Small intestine (tissue), 16 donors: ENCODE measurements at places on chromosomes 7 and 10.

DNA sequence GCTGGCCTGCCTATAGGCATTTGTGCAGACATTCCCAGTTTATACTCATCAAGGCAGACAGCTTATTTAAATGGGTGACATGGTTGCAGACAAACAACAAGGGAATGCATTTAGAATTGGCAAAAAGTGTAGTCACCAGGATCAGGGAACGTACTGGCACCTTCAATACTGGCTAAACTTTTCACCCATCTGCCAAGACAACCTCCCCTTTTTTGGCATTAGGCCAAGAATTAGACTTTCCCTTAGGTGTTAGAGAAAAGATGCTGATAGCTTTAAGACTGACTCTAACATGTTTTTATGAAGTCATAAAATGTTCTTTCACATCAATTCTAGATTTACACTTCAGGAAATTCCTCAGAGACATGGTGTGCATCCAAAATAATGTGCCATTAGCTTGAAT, 365.9 kb downstream of the PHTF2 start:
- no peak overlapping the region for H3K4me3 ChIP-seq
- no peaks in the 10 kb centered on the region for H3K36me3 ChIP-seq
- no peaks in the 10 kb centered on the region for H3K27me3 ChIP-seq
- DNase-seq, result no peak

DNA sequence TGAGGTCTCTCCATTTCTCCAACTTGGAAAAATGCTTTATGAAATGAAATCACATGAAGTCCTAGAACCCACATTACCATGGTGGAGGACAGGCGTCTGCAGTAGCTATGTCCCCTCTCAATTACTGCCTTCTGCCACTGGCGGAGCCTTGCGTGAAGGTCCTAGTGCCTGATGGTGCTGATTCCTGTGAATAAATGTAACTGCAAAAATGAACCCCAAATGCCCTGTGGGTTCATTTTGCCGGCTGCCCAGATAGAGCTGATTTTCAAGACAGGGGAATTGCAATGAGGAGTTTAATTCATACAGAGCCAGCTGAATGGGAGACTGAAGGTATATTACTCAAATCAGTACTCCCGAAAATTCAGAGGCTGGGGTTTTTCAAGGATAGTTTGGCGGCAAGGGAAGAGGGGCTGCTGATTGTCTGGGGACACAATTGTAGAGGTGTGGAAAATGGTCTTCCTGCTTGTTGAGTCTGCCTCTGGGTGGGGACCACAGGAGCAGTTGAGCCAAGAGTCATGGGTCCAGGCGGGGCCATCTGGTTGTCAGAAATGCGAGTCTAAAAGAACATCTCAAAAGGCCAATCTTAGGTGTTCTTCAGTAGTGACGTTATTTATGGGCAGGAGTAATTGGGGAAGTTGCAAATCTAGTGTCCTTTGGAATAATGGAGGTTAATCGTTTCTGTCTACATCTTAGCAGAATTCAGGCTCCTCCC, 13.5 kb downstream of the PRF1 start:
- H3K4me3 ChIP-seq, result no peak overlapping the region
- H3K4me1 ChIP-seq, result peaks cover 11% of the 10 kb centered on the region
- peak overlapping the region; percentile 54 for H3K27ac ChIP-seq
- peaks cover 2% of the 10 kb centered on the region for H3K27me3 ChIP-seq
- no peaks in the 10 kb centered on the region for H3K36me3 ChIP-seq
- no peak for DNase-seq

- H3K4me3 ChIP-seq, result no peak within 1 kb of the TSS
- no peaks in the 10 kb centered on the region for H3K4me1 ChIP-seq
- no peak for DNase-seq
- H3K27me3 ChIP-seq, result no peaks in the 10 kb centered on the region
Measured at GRCh38 chr7:53035499-53036412, at the start of gene POM121L12. Gene POM121L12, plus strand, starts transcription at chr7:53035633. Its CDS starts 39 bp downstream, at chr7:53035672.

- H3K4me3 ChIP-seq, result no peak overlapping the region
- DNase-seq, result no peak
- H3K36me3 ChIP-seq, result no peaks in the 10 kb centered on the region
- no peaks in the 10 kb centered on the region for H3K27me3 ChIP-seq
- H3K4me1 ChIP-seq, result no peaks in the 10 kb centered on the region
Measured at GRCh38 chr7:122602800-122603199, 96.1 kb downstream of the RNF133 start.

GRCh38 chr7:52586704-52587103, 448.7 kb upstream of the POM121L12 start:
- no peak overlapping the region for H3K27ac ChIP-seq
- no peak for DNase-seq
- H3K36me3 ChIP-seq, result no peaks in the 10 kb centered on the region
- H3K4me1 ChIP-seq, result no peaks in the 10 kb centered on the region
- H3K4me3 ChIP-seq, result no peak overlapping the region

DNA sequence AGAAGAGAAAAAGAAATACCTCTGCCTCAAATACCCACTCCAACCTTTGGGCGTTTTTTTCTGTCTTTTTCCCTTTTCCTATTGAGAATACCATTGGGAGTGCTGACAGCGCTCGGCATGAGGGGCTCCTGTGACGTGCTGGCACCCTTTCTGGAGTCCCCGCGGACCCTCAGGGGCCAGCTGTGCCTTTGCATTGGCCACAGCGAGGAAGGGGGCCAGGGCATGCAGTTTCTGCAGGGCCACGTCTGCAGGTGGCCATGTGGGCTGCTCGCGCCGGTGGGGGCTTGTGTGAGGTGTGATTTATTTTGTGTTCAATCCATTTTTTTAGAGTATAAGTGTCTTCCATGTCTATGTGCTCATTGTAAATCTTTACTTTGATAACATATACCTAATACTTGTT, 57.4 kb downstream of the INPP5A start:
- H3K4me1 ChIP-seq, result peaks cover 12% of the 10 kb centered on the region
- no peak overlapping the region for H3K4me3 ChIP-seq
- no peak for DNase-seq
- H3K27ac ChIP-seq, result no peak overlapping the region
- H3K27me3 ChIP-seq, result no peaks in the 10 kb centered on the region

GRCh38 chr10:11148142-11149028, 130.7 kb downstream of the CELF2 start:
- no peaks in the 10 kb centered on the region for H3K36me3 ChIP-seq
- no peaks in the 10 kb centered on the region for H3K27me3 ChIP-seq
- H3K4me3 ChIP-seq, result no peak overlapping the region
- H3K27ac ChIP-seq, result no peak overlapping the region
- no peak for DNase-seq
- H3K4me1 ChIP-seq, result peaks cover 4% of the 10 kb centered on the region

DNA sequence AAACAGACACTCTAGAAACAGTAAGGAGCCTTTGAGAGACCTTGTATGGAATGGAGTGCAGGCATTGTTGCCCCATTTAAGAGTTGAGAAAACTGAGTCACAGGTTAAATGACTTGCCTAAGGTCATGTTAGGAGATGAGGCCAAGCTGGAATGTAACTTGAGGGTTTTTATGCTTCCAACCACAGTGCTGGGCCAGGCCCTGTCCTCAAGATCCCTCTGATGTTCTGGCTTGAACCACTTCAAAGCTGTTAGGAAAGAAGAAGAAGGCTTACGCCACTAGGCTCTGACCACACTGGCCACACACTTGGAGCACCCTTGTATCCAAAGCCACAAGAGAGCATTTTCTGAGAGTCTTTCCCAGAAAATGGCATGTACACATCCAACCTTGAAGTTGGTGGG, 42.7 kb downstream of the PLAU start:
- no peak for DNase-seq
- no peaks in the 10 kb centered on the region for H3K27me3 ChIP-seq
- H3K4me1 ChIP-seq, result no peaks in the 10 kb centered on the region
- no peak overlapping the region for H3K27ac ChIP-seq

- DNase-seq, result no peak
- no peak overlapping the region for H3K27ac ChIP-seq
- H3K36me3 ChIP-seq, result peaks cover 6% of the 10 kb centered on the region
- H3K4me1 ChIP-seq, result no peaks in the 10 kb centered on the region
- no peak overlapping the region for H3K4me3 ChIP-seq
Measured at GRCh38 chr7:87356448-87356847, 11.0 kb downstream of the CROT start.

DNA sequence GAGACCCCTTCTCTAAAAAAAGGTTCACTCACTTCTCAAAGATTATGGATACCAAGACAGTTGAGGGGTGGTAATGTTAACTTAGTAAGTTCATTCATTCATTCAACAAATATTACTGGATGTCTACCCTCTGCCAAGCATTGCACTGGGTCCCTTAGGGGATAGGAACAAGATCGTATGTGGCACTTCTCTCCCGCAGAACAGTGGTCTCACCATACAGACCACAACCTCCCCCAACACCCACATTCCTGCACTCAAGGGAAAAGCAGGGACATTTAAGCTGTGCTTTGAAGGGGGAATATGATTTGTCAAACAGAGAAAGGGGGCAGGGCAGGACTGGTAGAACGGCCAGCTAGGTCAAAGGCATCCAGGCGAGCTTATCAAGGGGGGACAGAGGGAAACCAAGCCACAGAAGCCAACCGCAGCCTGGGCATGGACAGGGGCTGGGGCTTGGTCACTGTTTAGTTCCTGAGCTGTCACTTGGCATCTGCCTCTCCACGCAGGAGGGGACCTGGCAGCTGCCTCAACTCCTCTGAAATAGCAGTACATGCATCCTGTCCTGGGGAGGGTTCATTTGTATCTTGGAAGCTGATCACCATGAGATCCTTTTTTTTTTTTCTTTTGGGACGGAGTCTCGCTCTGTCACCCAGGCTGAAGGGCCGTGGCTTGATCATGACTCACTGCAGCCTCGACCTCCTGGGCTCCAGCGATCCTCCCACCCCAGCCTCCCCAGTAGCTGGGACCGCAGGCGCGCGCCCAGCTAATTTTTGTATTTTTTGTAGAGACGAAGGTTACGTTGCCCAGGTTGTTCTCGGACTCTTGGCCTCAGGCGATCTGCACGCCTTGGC, 949 bp upstream of the CLIP2 start:
- H3K4me3 ChIP-seq, result no peak overlapping the region
- peaks cover 6% of the 10 kb centered on the region for H3K27me3 ChIP-seq
- H3K36me3 ChIP-seq, result no peaks in the 10 kb centered on the region
- peaks cover 74% of the 10 kb centered on the region for H3K4me1 ChIP-seq
- peak; percentile 48 for DNase-seq
- peak overlapping the region; percentile 63 for H3K27ac ChIP-seq

DNA sequence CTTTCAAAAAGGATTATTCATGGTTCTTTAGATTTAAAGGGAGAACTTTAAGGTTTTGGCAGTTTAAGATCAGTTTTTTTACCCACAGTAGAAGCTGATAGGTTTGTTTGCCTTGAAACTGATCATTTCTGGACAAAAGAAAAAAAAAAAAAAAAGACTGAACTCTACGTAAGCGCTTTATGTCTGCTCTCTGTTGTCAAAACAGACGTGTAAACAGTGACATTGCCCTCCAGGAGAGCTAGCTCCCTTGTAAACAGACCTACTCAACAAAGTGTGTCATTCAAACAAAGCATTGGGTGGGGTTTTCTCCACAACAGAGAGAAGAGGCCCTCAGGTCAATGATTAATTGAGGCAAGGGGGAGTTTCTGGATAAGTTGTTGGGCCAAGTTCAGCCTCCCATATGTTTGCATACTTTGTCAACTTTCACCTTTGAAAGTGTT, 568.1 kb upstream of the LRRN3 start:
- H3K4me3 ChIP-seq, result no peak overlapping the region
- no peaks in the 10 kb centered on the region for H3K27me3 ChIP-seq
- peak; percentile 77 for DNase-seq
- H3K27ac ChIP-seq, result no peak overlapping the region
- no peaks in the 10 kb centered on the region for H3K4me1 ChIP-seq

DNA sequence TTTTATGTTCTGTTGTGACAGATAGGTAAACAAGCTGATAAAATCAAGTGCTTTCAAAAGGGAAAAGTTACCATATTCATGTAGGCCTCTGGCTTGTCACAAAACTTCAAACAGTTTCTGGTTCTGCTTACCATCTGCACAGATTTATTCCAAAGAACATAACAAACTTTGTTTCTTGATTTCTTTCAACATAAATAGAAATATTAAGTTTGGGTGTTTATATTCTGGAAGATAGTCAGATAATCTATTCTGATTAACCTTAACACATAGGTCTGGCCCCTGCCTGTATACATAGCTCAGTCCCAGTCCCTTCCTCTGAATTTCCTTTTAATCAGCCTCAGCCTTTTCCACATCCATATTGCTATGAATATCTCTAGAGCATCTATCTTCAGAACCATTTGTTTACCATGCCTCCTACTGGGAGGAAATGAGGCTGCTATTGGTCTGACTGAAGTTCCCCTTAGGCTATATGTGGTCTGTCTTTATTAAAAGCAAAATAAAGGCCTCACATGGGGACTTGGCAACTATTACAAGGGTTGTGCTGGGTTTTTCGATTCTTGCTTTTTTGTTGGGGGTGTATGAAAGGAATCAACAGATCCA, 319.0 kb downstream of the HPSE2 start:
- H3K4me1 ChIP-seq, result no peaks in the 10 kb centered on the region
- H3K27ac ChIP-seq, result no peak overlapping the region
- DNase-seq, result peak; percentile 1
- no peaks in the 10 kb centered on the region for H3K36me3 ChIP-seq
- no peak overlapping the region for H3K4me3 ChIP-seq
- no peaks in the 10 kb centered on the region for H3K27me3 ChIP-seq

DNA sequence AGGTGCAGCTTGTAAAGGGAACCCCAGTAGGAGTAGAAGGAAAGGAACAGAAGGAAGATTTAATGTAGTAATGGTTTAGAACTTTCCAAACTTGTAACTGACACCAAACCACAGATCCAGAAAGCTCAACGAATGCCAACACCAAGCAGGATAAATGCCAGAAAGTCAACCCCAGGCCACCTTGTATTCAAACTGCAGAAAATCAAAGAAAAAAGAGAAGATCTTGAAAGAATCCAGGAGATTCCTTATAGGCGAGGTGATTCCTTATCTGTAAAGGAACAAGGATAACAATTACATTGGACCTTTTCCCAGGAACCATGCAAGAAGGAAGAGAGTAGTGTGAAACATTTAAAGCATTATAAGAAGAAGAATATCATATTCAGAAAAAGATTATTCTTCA, 93.6 kb downstream of the NKX6-2 start:
- DNase-seq, result no peak
- H3K36me3 ChIP-seq, result no peaks in the 10 kb centered on the region
- no peaks in the 10 kb centered on the region for H3K27me3 ChIP-seq
- H3K4me3 ChIP-seq, result no peak overlapping the region
- H3K4me1 ChIP-seq, result no peaks in the 10 kb centered on the region
- H3K27ac ChIP-seq, result no peak overlapping the region

- peak overlapping the region; percentile 47 for H3K27ac ChIP-seq
- no peak overlapping the region for H3K4me3 ChIP-seq
- peaks cover 40% of the 10 kb centered on the region for H3K36me3 ChIP-seq
- peak; percentile 55 for DNase-seq
Measured at GRCh38 chr10:123790132-123790885, 101.3 kb downstream of the CPXM2 start.

GRCh38 chr10:13074563-13075451, 25.2 kb upstream of the OPTN start:
- no peaks in the 10 kb centered on the region for H3K27me3 ChIP-seq
- H3K27ac ChIP-seq, result no peak overlapping the region
- no peak overlapping the region for H3K4me3 ChIP-seq
- H3K36me3 ChIP-seq, result no peaks in the 10 kb centered on the region
- peak; percentile 78 for DNase-seq
